ENCODE measurements at places on chromosomes 1 and 21. TPM values are rescaled to one million over a fixed set of nuclear protein-coding genes. Genes with fewer than 3 reads are reported as not detected.

DNA sequence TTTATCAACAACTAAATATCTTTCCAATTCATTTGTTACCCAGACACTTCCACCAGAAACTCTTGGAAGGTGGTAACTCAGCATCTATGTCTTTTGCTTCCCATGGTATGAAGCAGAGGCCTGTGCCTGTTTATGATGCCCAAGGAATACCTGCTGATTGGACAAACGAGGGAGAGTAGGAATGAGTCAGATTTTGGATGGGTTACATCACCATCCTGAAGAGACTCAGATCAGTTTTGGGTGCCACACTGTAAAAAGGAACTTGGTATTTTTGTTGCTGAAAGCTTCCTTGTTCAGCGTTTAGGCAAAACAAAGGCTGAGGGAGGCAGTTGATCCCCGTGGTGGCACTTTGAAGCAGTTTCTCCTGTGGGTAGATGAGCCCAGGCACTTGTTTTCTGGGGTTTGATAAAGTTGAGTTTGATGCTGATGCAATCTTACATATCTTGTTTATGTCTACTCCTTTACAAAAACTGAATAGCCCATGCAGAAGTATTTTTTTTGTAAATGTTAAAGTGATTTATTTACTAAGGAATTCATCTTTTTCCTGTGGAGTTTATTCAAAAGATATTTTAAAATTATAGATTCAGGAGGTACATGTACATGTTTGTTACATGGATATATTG, 26.7 kb upstream of the CYP4X1 start:
- no peak for ATAC-seq

GRCh38 chr1:50420689-50421365, 2.4 kb downstream of the DMRTA2 start:
- no peak for ATAC-seq

GRCh38 chr1:169550294-169550693, 36.0 kb downstream of the F5 start:
- peak; percentile 28 for ATAC-seq

DNA sequence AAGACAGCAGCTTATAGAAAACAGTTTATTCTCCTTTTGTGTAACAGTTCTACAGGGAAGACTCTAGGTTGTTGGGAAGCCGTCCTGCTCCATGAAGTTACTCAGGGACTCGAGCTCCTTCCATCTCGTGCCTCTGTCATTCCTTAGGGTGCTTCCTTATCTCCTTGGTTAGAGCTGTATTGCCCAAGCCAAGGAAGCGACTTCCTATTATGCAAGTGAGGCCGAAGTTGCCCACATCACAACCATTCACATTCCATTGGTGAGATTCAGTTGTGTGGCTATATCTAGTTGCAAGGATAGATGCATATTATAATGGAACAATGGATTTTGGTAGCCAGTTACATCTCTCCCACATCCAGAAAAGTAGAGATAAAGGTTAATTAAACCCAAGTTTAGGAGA, 9.0 kb downstream of the GSTM5 start:
- no peak for ATAC-seq

The TDRD10 gene
- total RNA-seq, result 1.4 TPM

GRCh38 chr1:114102136-114102535, 51.5 kb downstream of the SYT6 start:
- ATAC-seq, result no peak

DNA sequence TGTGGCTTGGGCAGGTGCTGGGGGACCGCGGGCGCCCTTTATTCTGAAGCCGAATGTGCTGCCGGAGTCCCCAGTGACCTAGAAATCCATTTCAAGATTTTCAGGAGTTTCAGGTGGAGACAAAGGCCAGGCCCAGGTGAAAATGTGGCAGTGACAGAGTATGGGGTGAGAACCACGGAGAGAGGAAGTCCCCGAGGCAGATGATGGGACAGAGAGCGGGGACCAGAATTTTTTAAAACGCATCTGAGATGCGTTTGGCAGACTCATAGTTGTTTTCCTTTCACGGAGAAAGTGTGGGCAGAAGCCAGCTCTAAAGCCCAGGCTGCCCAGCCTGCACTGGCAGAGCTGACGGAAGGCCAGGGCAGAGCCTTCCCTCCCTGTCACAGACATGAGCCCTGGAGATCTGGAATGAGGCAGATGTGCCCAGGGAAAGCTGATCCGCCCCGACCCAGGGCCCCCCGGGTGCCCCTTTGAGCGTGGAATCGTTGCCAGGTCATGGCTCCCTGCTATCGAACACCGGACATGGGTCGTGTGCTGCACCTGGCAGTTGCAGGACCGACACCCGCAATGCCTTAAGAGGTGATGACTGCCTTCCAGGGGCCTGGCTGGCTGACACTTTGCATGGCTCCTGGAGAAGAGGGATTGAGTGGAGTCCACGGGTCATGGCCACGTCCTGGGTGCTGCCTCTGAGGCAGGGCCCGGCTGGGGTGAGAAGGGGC, 6.5 kb upstream of the SLX9 start:
- no peak for ATAC-seq

GRCh38 chr1:22111620-22112019, 31.3 kb downstream of the WNT4 start:
- ATAC-seq, result peak; percentile 46

DNA sequence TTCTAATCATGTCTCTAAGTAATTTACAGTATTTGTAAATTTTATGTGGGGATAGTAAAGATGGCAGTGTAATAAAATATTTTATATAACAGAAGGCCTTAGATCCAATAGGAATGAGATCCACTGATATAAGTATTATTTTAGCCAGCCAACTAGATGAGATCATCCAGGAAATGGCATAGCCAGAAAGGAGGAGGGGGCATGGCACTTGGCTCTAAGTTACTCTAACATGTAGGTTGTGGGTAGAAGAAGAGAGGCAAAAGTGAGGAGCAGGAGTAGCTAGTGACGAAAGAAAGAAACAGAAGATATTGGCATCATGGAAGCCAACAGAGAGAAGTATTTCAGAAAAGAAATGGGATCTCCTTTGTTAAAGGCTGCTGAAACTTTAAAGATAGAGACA, 426.1 kb downstream of the PTPRC start:
- no peak for ATAC-seq

The S100A7A gene
- total RNA-seq, result 0.16 TPM

The MROH7 gene
- total RNA-seq, result 25.2 TPM

GRCh38 chr1:205230982-205231381, 3.2 kb downstream of the TMCC2 start:
- no peak for ATAC-seq

GRCh38 chr1:17849216-17849615, 94.1 kb downstream of the ACTL8 start:
- ATAC-seq, result no peak

The LCE1F gene
- total RNA-seq, result not detected

GRCh38 chr1:169488157-169488556, 2.4 kb upstream of the SLC19A2 start:
- ATAC-seq, result no peak

GRCh38 chr21:24222676-24223075, 1384.6 kb downstream of the MRPL39 start:
- ATAC-seq, result no peak

GRCh38 chr1:155396874-155397476, 76.3 kb downstream of the RUSC1 start:
- peak; percentile 50 for ATAC-seq

DNA sequence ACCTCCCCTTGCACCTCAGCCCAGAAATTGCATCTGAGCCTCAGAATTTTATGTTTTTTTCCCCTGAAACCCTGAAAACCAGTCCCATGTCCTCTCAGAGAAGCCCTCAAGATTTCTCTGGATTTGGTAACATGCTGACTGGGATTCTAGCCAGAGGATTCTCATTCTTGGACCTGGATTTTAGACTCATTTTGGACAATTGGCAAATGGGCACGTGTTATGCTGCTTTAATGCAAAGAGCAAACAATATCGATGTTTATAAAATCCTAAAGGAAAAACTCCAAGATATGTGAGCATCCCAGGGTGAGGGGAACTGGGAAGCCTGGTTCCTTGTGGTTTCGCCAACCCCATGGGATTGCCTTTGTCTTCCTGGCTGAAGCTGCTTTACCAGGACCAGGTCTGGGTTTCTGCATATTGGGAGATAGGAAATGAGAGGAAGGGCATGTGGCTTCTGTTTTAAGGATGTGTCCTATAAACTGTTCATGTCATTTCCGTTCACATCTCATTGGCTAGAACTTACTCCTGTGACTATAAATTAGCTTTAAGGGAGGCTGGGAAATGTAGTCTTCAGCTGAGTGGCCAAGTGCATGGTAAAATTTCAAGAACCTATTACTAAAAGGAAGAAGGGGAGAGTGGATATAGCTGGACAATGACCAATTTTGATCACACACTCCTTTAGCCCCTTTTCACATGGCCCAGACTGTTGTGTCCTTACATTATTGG, 27.2 kb upstream of the BCL10 start:
- no peak for ATAC-seq

DNA sequence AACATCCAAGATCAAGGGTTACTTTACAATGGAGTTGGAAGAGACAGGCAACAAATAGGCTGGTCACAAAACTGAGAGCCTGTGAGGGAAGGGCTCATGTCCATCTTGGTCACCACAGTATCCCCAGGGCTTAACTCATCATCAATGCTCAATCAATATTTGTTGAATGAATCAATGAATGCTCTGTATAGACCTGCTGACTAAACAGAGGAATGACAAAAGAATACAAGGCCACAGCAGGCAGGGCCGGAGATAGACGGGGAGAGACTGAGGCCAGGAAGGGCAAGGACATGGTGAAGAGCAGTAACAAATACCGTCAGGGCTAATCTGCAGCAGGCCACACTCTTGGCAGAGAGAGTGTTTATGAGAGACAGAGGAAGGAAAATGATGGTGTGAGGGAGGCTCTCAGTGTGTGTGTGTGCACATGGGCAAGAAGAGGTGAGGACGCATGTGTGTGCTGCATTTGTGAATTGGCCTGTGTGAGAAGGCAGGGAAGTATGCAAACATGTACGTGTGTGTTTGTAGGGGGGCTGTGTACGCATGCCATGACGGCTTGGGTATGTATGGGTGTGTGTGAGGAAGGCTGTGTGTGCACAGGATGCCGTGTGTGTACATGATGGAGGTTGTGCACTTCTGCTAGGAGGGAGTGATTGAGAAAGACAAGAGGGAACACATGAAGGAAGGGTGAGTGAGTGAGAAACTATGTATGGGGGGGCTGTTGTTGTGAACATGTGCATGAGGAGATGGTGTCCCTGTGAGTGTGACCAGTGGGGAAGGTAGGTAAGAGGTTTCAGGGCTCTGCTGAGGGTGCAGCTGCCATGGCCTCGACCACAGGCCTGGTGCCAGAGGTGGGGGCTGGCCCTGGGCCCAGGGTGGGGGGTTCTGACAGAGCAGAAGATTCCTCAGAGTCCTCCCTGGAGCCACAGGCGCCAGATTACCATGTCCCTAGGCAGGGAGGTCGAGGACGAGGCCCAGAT, 15.4 kb downstream of the AHDC1 start:
- peak; percentile 60 for ATAC-seq

DNA sequence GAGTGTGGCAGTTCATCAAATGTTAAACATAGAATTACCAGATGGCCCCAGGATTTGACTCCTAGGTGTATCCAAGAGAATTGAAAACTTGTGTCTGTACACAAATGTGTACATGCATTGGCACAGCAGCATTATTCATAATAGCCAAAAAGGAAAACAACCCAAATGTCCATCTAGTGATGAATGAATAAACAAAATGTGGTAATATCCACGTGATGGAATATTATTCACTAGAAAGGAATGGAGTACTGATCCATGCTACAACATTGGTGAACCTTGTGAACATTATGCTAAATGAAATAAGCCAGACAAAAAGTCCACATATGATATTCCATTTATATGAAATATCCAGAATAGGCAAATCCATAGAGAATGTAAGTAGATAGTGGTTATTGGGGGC, 77.7 kb downstream of the RAVER2 start:
- no peak for ATAC-seq

The PODN gene
- total RNA-seq, result 60.4 TPM

The CTSK gene
- 69.1 TPM for total RNA-seq

DNA sequence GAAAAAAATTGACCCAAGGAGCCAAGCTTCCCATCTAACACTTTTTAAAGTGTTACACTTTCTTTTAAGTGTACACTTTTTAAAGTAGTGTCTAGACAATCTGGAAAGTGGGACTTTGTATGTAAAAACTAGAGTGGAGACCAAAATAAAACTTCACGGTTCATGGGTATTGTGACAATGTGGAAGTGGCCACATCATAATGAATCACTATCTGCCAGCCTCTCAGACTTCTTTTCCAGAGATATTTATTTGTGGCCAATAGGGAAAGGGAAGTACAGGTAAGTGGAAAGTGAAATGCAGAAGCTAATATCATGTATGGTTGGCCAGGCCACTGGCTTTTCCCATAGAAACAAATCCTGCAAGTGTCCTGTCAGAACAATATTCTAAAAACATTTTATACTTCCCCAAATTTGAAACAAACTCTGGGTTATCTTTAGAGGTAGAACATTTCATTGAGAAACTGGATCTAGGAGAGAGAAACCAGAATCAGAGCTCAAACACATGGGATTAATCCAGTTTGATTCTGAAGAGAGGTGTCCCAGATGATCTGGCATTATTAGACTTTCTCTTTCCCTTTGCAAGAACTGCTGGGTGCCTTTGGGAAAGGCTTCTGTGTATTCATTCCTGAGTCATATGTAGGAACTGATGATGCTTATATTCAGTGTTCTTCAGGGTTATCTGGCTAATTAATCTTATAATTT, 2.0 kb downstream of the TNFSF18 start:
- no peak for ATAC-seq

DNA sequence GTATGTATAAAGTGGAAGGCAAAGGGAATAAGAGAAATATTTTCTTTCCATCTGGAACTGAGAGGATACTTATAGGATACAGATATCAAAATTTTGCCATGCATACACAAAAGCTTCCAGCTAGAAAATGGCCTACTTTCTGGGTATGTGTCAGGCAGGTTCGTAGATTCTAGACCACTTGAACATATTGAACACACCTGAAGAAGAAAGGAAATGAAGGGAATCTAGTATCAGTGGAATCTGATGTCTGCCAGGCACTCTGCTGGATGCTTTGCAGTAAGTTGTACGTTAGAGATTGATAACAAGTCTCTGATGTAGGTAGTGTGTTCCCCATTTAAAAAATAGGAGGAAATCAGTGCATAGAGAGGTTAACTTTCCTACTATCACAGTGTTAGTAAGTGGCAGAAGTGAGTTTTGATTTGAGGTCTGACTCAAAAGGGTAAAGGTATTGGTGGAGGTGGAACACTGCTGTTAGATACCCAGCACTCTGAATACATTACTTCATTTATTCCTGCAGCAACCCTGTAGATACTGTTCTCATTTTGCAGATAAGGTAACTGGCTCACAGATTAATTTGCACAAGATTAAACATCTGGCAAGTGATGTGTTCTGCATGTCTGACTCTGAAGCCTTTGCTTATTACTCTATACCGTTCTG, 3.0 kb downstream of the CAMSAP2 start:
- no peak for ATAC-seq

The TENT5C gene
- 2.7 TPM for total RNA-seq

The S100A3 gene
- 0.69 TPM for total RNA-seq

GRCh38 chr1:194078765-194079164, 892.4 kb upstream of the B3GALT2 start:
- ATAC-seq, result no peak

The CFAP141 gene
- not detected for total RNA-seq

The FCAMR gene
- not detected for total RNA-seq

- ATAC-seq, result no peak
These were observed 6.1 kb upstream of the AK2 start for GRCh38 chr1:33042831-33043230.

GRCh38 chr1:181802466-181802865, 259.0 kb downstream of the ZNF648 start:
- no peak for ATAC-seq

All from gastroesophageal sphincter (tissue), 4 donors.